Stimulated activated CD4-positive, alpha-beta T cell treated with anti-CD3 and anti-CD28 coated beads, Interleukin-1b, Interleukin-23, amount 100 ng/mL, for 1 hour (primary cell): ENCODE measurements at places on chromosomes 1 and 21.

- no peak for DNase-seq
These were observed 139.1 kb upstream of the PTGFR start for GRCh38 chr1:78351551-78352216.

GRCh38 chr1:27455139-27455811, 34.7 kb downstream of the WASF2 start:
- no peak for DNase-seq

GRCh38 chr1:245776694-245777332, 622.0 kb downstream of the KIF26B start:
- no peak for DNase-seq

DNA sequence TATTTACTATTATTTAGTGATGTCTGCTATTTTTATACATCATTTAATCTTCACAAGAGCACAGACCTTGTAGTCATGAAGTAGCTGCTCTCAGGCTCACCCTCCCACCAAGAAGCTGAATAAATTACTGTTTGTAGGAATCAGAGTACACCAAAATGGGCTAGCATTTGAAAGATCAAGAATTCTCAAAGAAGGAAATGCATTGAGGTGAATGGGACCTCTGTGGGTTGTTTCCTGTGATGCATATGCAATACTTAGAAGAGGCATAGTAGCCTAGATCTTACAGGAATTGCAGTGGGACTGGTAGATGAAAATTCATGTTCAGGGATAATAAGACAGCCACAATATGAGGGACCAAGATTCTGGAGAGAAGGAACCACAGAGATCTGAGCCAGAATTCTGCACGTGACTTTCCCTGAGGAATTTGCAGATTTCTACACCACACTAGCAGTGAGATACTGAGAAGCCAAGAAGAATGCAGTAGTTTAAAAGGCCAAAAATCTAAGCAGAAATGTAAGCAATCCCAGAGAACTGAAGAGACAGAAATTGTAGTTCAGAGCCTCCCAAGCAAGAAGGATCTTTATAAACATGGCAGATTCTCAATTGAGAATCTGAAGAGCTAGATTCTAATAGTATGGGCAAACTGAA, 307.0 kb downstream of the ST6GALNAC3 start:
- DNase-seq, result no peak

DNA sequence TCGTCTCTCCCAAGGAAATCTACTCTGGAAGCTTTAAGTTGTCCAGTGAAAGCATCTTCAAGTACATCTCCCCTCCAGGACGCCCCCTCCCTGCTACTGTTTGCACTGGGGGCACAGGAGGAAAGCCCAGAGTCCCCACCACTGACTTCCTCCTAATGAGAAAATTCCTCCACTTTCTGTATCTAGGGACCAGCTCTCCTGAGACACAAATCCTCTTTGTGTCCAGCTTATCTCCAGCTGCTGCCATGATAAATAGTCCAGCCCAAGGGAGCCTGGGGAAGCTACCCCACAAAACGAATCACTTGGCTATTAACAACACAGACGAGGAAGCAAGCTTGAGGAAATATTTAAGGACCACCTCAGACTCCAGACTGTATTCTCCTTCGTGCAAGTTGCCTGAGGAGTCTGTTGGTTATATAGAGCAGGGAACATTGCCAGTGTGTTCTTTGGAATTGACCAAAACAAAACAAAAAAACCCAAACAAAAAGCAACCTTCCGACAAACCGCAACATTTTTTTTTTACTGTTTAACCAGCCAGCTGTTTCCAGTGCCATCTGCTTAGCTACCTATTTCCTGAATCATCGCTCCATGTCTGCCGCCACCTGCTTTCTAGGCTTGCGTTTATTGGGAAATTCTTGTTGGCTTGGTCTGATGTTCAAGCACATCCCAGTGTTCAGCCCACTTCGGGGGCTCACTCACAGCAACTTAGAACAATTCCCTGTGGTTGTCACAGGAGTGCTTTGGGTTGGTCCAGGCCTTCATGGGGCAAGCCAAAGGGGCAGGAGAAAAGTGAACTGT, 7.7 kb downstream of the C1orf226 start:
- DNase-seq, result no peak

- no peak for DNase-seq
These were observed 2.8 kb upstream of the HPCA start for GRCh38 chr1:32883338-32884031.

- no peak for DNase-seq
These were observed 57.6 kb downstream of the ETS2 start for GRCh38 chr21:38863291-38863690.

DNA sequence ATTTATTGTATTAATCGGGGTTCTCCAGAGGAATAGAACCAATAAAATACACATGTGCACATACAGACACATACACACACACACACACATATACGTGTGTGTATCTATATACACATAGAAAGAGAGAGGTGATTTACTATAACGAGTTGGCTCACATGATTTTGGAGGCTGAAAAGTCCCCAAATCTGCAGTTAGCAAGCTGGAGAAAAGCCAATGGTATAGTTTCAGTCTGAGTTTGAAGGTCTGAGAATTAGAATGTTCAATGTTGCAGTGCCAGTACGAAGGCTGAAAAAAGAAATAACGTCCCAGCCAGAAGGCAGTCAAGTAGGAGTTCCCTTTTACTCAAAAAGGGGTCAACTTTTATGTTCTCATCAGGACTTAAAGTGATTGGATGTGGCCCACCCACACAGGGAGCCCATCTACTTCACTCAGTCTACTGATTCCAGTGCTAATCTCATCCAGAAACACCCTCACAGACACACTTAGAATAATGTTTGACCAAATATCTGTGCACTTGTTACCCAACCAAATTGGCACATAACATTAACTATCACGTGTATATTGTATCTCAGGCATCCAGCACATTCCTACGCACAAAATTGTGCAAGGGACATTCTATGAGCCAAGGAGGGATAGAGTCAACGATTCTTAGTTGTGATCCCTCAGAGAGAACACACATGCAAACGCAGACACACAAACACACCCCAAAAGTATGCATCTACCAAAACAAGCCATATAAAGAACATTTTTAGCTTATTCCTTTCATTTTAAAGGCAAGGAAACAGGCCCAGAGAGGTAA, 195.5 kb upstream of the DUSP10 start:
- no peak for DNase-seq

DNA sequence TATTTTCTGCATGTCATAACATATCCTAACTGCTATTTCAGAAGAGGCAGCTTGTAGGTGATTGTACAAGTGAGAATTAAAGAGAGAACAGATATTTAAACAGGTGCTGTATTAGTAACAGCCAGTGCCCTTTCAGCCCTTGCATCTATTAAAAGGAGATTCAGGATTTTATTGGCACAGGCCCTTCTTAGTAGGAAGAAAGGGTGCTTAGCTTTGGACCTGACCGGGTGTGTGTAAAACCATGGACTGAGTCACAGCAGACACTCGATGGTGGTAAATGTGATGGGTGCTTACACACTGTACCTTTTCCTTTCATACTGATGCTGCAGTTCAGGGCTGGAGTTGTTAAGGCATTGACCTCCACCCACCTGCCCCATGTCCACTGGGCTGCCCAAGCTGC, 12.7 kb upstream of the CD101 start:
- no peak for DNase-seq

DNA sequence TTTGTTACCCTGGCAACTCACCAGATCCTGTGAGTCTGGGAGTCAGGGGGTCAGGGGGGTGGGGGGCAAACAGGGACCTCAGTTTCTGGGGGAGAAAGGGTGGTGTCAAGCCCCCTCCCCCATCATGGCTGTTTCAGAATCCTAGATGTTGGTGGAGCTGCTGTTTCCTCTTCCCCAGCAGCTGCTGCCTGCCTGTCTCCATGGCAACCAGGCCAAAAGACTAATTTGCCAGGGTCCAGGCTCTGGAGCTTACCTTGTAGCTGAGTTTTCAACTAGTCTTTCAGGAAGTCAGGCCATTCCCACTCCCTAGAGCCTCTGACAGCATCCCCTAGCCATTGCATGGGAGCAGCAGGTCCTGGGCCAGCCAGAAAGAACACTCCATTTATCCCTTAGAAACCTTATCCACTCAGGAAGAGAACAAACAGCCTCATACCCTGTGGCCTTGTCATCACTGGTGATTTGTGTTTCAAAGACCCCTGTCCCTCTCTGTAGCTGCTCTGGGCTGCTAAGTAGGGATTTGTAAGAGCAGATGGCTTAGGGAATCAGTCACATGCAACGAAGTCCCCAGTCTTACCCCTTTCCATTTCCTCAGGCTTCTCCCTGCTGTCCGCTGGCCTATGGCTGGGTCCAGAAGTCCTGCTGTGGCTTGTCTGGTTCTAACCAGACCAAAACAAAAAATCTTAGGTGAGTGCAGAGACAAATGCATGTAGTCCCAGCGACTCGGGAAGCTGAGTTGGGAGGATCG, 21.5 kb upstream of the STMN1 start:
- no peak for DNase-seq

- no peak for DNase-seq
These were observed 66.4 kb downstream of the DDAH1 start for GRCh38 chr1:85398391-85399064.

DNA sequence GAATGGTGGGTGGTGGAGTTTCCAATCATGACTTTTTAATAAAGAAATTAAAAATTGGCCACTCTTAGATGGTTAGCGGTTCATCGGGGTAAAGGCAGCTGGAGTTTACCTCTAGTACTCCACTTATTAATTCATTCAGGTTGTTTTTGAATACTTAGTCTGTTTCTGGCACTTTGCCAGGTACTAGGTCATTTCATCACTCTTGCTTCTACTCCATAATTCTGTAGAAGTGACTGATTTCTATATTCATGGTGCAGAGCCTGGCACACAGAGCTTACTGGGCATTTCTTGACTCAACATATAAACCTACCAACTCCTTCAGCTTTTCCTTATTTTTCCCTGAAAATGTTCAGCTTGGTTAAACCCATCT, 31.5 kb downstream of the FOXD2 start:
- no peak for DNase-seq

GRCh38 chr1:237470712-237471338, 419.9 kb downstream of the ZP4 start:
- no peak for DNase-seq

- DNase-seq, result no peak
These were observed 112.8 kb upstream of the USP25 start for GRCh38 chr21:15616864-15617574.

GRCh38 chr21:39149882-39150281, 33.4 kb downstream of the PSMG1 start:
- no peak for DNase-seq

DNA sequence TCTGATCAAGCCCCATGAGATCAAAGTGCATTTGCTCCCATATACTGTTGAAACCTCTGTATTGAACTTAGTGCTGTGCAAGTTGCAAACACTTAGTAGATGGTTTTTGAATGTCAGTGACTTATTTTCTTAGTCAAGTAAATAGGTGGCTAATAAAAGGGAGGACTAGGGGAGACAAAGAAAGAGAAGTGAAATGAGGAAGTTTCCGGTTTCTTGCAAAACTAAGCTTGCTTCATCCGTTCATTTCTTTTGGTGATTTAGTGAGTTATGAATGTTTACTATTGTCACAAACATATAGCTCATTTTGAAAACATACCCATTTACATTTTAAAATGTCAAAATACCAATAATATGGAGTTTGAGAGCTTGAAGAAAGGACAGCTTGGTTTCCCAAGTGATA, 23.0 kb downstream of the ADAMTS5 start:
- DNase-seq, result no peak

- DNase-seq, result no peak
These were observed 1.2 kb downstream of the LRRC52 start for GRCh38 chr1:165544996-165545395.

GRCh38 chr1:162885265-162885664, 24.3 kb upstream of the CCDC190 start:
- no peak for DNase-seq

- no peak for DNase-seq
These were observed 42.9 kb downstream of the COP1 start for GRCh38 chr1:176164014-176164678.

GRCh38 chr1:204728456-204728855, 42.9 kb upstream of the LRRN2 start:
- no peak for DNase-seq

- DNase-seq, result no peak
These were observed 21.7 kb upstream of the KIRREL1 start for GRCh38 chr1:157971769-157972168.

DNA sequence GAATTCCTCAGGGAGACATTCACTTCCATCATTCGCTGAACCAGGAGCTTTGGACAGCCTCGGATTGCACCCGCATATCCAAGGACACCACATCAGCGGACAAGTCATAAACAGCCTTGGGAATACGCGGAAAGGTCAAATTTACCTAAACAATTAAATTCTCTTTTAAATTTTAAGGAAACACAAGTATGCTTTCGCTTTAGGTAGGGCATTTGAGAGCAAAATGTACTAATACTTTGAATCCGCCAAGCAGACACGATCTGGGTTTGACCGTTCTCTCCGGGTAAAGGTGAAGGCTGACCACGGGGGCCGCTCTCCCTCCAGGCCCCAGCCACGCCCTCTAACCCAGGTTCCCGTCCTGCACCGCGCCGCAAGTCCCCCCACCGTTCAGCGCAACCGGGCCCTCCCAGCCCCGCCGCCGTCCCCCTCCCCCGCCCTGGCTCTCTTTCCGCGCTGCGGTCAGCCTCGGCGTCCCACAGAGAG, 479 bp upstream of the ACADM start:
- DNase-seq, result peak; percentile 11

GRCh38 chr1:162384601-162385279, 3.2 kb downstream of the C1orf226 start:
- DNase-seq, result no peak

DNA sequence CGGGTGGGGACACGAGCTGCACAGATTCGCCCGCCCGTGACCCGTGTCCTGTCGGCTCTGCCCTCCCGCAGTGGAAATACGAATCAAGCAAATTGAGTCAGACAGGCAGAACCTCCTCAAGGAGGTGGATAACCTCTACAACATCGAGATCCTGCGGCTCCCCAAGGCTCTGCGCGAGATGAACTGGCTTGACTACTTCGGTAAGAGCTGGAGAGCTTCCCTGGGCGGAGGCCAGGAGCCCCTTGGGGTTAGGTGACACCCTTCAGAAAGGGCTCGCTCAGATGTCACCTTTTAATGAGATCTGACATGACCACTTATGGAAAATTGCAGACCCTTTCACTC, 489 bp downstream of the CDCA8 start:
- no peak for DNase-seq
